ENCODE measurements at places on chromosomes 7 and 10.

DNA sequence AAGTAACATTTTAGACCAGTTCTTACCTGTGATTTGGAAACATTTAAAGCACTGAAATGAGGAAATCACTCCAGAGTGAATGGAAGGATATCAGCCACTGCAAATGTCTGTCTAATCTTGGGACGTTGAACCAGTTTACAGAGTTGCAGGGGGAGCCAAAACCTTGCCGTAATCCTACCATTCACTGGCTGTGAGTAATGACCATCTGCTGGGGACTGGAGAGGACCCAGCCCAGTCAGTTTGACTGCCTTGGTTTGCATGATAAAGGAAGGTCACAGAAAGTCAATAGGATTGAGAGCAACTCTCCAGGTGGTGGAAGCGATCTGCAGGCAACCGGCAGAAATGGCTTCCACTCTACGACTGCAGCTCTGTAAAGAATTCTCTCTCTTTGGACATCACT lies 167.2 kb downstream of the AKR1D1 start:
- DNase-seq: no peak

DNA sequence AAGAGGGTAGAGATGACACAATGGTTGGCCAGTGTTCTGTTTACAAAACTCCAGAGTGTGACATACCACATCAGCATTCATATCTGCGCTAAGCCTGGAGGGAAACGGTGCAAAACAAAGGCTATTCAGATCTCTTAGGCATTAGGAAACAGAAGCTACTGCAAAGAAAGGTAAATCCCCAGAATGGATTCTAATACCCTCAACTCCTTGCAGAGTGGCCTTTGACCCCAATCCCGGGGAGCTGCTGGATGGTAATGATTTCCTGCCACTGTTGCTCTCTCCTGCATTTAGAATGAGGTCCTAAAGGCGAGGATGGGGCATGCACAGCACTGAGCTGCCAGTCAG lies 65.2 kb downstream of the AOAH start:
- no peak for DNase-seq

DNA sequence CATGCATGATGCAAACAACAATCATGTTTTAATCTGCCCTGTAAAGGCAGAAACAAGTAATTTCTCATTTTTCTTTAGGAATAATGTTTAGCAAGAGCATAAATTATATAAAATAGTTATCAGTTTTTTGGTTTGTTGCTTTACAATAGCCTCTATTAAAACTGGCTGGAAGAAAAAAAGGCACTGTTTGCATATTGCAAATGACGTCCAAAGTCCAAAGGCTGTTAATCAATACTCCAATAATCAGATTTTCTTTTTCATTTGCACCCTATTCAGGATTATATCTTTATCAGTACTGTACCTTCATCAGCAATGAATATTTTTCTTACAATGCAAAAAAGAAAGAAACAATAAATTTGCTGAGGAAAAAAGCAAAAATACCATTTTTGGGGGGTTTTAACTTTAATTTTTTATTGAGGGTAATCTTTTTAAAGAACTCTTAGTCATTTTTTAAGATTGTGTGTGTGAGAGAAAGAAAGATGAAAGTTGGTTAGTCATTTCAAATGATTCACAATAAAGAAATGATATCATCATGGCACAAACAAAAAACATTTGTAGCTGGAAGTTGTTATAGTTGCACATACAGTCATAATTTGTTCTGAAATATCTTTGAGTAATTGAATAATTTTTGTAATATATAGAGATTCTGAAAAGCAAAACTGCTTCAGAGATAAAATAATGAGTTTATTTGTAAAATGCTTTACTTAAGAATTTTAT lies 44.4 kb upstream of the AKR1C2 start:
- no peak for DNase-seq

DNA sequence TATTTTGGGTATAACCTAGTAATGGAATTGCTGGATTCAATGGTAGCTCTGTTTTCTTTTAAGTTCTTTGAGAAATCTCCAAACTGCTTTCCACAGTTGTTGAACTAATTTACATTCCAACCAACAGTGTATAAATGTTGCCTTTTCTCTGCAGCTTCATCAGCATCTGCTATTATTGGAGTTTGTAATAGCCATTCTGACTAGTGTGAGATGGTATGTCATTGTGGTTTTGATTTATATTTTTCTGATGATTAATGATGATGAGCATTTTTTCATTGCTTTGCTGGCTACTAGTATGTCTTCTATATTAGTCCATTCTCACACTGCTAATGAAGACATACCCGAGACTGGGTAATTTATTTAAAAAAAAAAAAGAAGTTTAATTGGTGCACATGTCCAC lies 248.6 kb upstream of the MAGI2 start:
- DNase-seq: no peak

DNA sequence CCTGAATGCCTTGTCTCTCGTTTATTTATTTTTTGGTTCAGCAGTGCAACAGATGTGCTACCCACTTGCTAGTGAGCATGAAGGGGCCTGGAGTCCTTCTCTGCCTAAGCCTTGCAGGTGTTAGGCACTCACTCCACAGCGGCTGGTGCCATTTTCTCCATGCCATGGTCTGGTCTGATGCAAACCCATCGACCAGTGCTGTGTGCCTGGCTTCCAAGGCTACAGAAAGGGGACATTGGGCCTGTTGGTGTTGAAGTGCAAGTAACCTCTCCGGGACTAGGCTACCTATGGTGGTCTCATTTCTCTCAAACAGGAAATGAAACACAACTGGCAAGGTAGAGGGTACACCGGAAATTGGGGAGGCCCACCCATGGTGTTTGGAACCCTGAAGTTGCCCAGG lies 198.1 kb downstream of the ADARB2 start:
- DNase-seq: no peak
